Kidney tubule cell (primary cell): ENCODE measurements at places on chromosomes 7 and 10.
A peak's percentile ranks its signal among the peaks of the same experiment; 100 is the strongest.

- no peak for DNase-seq
Measured at GRCh38 chr7:24591152-24591551, 17.9 kb downstream of the PALS2 start.

DNA sequence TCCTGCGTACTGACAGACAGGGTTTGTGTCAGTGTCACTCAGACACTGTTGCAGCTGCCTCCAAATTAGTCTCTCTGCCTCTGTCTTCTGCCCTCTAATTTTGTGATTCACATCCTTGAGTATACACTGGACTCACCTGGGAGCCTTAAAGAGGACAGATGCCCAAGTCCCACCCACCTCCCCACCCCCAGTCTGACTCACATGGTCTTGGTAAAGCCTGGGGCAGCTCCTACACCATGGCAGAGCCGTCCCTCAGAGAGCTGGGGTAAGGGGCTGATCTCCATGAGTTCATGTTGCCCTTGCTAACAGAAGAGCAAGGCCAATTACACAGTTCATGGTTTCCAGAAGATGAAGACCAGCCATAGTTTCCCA lies 197.6 kb upstream of the STK17A start:
- peak; percentile 42 for DNase-seq

DNA sequence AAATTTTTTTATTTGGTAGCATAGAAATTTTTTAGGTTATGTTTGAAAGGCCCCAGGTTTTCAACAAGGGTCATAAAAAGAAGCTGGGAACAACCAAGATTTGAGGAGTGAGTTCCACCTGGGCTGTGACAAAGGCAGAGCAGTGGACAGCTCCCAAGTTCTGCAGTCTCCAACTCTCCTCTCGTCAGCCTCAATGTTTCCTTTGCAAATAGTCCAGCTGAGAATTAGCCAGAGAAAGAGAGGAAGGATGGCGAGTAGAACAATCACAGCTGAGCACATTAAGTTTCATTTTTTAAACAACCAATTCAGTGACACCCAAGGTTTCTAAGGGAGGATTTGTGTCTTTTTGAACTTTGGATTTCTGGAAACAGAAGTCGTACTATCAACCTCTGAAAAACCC lies 143.2 kb downstream of the NRCAM start:
- DNase-seq = no peak

GRCh38 chr7:151314401-151314800 lies 27.2 kb upstream of the NUB1 start:
- DNase-seq = no peak

- DNase-seq = no peak
Measured at GRCh38 chr10:69223028-69223342, 2.9 kb downstream of the HKDC1 start.

- no peak for DNase-seq
Measured at GRCh38 chr7:29596593-29597178, 33.1 kb downstream of the PRR15 start.

GRCh38 chr10:5625992-5626777 lies 40.2 kb downstream of the ASB13 start:
- DNase-seq = peak; percentile 17

DNA sequence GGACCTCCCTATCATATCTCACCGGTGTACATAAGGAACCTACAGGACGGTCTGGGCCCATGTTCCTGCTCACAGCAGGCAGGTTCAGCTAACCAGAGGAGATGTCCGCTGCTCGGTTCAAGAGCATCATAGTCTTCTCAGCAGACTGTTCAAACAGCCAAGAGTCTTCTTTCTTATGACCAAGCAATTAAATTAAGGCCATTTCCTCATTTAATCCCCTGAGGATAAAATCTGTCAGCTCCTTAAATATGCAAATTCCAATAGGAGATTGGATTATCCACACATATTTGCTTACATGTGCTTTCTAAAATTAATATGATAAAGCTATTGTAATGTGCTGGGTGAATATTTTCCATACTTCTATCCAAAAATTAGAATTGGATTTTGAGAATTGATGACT lies 59.7 kb downstream of the LMBR1 start:
- DNase-seq = no peak

DNA sequence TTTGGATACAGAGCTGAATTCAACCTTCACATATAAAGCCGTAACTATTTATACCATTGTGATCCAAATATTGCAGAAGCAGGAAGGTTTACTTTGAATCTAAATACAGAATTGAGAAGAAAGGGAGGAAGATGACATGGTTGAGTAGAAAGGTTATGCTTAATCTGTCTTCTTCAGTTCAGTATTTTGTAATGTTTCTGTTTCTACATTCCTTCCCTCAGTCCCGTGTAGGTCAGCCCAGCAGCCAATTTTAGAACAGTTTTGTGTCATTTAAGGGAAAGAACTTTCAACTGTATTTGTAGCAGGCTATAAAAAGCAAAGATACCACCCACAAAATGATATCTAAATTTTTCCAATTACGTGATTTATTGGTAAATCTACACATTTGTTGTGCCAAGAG lies 97.4 kb downstream of the CPED1 start:
- peak; percentile 6 for DNase-seq

DNA sequence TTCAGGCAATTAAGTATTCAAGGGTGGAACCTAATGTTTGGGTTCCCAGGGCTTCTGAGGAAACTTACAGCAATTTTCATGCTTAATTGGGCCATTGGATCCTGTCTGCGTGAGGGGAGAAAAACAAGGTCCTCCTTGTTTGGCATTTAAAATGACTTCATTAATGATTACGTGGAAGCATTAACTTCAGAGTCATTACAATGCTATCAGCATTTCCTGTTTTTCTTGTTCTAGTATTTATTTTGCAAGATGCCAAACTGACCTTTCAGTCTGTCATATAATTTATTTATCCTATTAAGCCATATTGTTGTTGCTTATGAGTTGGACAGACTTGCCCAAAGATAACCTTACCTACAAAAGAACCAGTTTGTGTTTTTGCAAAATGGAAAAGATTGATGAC lies 324.1 kb upstream of the LRRN3 start:
- peak; percentile 7 for DNase-seq
